ENCODE measurements at places on chromosomes 6 and 20.

DNA sequence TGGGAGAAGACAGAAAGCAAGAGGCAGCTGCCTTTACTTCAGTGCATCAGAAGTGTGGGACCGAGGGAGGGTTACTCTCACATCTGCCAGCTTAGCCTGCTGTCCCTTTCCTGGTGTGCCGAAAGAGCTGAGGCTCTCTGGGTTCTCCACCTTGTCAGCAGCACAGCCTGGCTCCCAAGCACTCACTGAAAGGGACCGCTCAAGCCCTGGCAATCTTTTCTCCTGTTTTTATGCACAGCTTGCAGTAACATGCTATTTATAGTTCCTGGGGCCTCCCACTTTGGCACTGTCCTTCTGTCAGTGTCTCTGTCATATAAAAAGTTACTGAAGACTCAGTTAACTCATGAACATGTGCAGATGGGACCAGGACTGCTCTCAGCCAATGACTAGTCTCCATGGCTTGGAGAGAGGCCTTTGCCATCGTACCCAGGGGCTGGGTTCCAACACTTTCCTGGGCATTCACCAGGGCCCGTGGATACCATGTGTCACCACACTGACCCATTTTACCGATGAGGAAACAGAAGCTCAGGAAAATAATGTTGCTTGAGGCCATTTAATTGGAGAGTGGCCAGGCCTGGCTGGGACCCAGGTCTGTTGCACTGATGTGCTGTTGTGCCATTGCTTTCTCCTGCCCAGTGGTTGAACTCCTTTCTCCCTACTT is 46.2 kb downstream of the PANK2 start:
- peak; percentile 32 for DNase-seq

DNA sequence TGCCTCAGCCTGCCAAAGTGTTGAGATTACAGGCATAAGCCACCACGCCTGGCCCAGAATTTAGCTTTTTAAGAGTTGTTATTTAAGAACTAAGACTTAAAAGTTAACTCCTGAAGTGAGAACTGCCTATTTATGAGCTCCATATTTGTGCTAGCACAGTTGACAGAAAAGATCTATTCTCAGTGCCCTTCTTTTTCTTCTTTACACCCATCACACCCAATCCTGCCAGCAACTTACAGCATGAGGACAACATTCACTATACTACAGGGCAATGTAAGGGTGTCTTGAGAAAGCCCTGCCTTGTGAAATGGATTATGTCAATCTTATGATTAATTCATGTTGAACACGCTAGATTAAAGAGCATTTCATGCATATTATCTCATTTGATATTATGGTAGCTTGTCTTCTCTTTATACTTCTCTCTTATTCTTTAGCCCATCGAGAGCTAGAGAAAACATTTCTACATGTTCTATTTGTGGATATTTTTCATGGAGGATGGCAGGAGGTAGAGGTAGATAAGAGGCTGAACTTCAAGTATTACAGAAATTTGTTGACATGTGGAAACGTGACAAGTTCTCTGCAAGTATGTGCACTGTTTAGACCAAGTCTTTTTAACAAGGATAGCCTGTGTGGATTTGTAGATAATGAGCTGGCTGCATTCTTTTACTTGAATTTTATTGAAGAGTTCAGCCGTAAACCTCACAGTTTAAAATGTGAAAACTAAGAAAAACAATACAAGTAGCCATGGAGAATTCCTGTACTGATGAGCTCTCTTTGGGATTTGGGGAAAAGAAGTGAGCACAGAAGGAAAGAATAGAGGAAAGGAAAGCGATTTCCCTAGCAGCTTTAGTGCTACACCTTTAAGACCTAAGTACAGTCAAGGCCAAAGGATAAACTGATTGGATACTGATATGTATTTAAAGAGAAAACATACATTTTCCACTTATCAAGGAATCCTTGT is 212.2 kb downstream of the ARHGAP18 start:
- no peak for DNase-seq

DNA sequence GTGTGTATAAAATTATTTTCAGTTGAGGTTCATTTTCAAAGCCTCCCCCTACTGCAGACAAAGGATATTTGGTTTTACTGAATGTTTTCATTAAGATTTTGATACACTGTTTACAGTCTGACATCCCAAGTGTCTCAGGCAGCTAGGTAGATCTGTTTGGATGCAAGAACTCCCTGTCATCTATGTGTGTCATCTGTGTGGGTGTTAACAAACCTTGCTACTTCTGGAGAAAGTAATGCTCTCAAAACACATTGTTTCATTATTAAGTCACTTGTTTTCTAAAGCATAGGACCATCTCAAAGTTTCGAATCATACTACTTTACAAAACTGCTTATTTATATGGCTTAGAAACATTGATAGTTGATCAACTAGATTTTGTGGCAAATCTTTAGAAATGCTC is 114.5 kb upstream of the TMEM170B start:
- no peak for DNase-seq

DNA sequence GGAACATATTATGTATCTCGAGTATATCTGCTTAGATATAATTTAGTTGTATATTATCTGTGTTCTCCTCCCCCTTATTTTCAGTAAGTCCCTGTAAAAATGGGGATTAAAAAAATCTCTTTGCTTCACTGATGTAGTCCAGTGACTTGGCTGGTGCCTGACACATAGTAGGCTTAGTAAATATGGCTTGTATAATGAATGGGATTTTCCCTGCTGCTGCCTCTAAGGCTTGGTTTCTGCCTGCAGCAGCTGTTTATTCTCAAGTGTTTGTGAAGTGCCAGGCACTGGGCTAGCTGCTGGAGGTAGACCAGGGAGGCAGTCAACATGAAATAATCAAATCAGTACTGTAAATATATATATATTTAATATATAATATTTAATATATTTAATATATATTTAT is 1.6 kb upstream of the ZFP64 start:
- DNase-seq = no peak

- DNase-seq = peak; percentile 93
Observed at GRCh38 chr20:13492001-13492481, 146.7 kb downstream of the TASP1 start.

GRCh38 chr6:140940251-140940925 is 1192.3 kb upstream of the GJE1 start:
- DNase-seq = no peak

GRCh38 chr6:108941859-108942258 is 93.6 kb downstream of the ARMC2 start:
- no peak for DNase-seq

DNA sequence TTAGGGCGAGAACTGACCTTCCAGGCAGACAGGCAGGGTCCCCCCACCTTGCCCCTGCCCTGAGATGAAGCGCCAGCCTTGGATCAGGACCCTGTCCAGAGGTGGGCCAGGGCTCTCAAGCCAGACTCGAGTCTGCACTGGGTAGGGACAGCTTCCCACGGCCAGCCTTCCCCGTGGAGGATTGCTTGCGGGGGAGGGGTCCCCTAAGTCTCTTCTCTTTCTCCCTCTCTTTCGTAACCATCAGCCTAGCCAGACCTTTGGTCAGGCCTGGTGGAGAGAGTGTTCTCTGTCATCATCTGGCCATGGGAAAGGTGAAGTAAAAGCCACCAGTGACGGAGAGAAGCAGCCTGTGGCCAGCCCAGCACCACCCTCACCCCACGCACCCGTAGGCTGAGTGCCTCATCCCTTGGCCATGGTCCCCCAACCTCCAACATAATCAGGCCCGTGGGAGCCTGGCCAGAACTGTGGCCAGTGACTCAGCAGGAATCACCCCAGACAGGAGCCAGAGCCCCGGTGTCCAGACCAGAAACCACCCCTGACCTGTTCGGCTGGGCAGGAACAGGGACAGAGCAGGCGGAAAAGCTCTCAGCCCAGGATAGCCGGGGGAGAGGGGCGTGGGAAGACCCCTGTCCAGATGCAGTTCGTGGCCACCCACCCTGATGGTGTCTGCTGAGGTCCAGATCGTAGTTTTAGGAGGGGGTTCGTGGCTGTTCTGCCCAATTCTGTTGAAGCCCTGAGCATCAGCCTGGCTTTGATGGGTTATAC is 47.1 kb downstream of the SNAI1 start:
- peak; percentile 98 for DNase-seq

DNA sequence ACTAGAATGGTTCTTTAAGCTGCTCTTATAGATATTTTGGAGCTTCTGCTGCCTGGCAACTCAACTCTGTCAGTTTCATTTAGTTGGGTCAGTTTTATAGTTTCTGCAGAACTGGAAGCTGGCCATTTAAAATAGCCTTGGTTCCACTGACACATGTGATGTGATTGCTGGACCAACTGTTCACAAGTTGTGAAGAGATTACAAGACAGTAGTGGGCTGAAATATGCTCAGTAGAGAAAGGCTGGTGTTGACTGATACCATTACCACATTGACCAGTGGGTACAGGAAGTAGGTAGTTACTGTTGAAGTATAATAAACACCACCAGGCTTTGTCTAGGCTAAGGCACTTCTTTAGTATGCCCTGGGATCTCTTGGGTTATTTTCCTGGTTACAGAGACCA is 39.0 kb downstream of the BCKDHB start:
- DNase-seq = no peak

- DNase-seq = no peak
Observed at GRCh38 chr6:109373331-109373730, 8.9 kb downstream of the CD164 start.

DNA sequence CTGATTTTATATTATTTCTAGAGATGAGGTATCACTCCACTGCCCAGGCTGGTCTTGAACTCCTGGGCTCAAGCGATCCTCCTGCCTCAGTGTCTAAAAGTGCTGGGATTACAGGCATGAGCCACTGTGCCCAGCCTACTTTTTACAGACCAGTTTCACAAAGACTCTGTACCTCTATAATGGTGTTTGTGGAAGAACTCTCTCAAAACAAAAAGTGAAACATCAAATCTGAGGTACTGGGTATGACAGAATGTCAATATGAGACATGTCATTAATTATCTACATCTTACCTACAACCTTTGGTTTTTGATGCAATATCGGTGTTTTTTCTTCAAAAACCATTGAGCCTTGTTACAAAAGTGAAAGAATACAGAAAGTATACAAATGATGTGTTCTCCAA is 49.4 kb upstream of the MCM9 start:
- DNase-seq = no peak

- DNase-seq = no peak
Observed at GRCh38 chr6:43879722-43880121, 109.7 kb downstream of the VEGFA start.

DNA sequence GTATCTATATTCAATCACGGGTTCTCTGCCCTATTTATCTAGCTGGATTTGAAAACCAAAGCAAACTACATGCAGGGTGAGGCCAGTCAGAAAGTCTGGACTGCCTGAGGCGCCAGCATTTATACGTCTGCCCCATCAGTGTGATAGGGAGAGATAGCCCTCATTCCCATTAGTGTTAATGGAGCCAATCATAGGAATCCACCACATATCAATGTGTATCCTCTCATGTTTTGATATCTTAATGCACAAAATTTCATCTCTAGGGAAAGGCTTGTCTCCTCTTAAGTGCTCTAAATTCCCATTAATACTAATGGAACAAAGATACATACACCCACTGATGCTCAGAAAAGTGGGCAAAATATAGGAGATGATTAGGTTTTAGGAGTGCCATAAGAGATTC is 376.2 kb downstream of the BTBD3 start:
- DNase-seq = no peak

DNA sequence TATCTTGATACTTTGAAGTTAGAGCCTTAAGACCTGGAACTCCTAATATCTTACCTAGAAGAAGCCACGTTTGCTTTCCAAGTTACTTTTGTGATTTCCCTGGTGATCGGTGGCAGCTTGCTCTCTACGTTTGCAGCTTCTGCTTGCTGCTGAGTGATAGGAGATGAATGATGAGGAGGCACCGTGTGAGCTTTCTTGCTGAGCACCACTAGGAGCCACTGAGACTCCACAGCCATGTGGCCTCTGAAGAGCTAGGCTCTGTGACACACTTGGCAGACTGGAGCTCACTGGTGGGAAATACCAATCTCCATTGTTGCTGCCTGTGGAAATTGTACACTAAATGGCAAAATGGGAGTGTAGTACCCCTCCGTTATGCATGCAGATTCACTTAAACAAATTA is 161.8 kb downstream of the IBTK start:
- DNase-seq = no peak

- peak; percentile 10 for DNase-seq
Observed at GRCh38 chr20:62900692-62901584, 25.4 kb downstream of the DIDO1 start.

DNA sequence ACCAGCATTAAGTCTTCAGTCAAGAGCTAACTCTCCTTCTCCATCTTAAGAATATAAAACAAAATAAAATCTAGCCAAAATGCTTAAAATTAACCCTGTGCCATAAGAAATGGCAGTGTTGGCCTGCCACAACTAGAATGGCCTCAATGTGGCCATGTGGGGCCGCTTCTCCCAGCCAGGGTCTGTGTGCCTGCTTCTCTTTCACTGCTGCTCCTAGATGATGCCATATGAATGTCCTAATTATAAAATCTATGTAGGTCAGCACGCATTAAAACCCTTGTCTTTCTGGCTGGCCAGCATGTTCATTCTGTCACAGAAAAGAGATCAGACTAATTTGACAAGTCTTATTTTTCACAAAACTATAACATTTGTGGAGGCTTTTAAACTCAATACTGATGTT is 102.6 kb downstream of the C6orf118 start:
- no peak for DNase-seq

DNA sequence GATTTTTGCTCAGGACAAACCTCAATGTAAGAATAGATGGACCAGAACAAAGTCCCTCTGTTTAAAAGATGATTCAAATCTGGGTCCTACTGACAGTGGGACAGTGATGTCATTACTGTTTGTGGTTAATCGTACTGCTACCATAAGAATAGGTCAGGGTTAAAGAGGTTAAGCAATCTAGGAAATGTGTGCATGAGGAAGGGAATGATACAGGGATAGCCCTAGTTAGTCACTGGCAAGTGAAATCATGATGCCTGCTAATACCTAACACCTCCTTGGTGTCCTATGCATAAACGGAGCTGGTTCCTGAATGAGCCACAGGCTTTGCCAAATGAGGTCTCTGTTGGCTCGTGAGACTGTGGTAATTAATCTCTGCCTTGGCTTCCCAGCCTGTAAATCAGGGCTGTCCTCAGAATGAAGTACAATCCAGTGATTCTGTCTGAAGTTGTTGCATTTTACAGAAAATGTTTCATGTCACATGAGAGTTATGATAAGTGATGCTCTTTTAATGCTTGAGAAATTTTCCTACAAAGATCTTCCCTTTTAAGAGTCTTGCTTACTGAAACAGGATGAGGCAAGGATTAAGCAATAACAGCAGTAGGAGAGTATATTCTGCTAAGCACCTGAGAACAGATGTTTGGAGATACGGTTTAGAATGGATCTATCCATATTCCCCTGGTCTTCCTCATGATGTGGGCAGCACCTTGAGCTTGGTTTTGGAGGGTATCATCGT is 3.8 kb downstream of the MEP1A start:
- no peak for DNase-seq

GRCh38 chr6:134351615-134352474 is 33.9 kb upstream of the SGK1 start:
- no peak for DNase-seq
